ENCODE measurements at places on chromosomes 16 and 17.
A peak's percentile ranks its signal among the peaks of the same experiment; 100 is the strongest.

DNA sequence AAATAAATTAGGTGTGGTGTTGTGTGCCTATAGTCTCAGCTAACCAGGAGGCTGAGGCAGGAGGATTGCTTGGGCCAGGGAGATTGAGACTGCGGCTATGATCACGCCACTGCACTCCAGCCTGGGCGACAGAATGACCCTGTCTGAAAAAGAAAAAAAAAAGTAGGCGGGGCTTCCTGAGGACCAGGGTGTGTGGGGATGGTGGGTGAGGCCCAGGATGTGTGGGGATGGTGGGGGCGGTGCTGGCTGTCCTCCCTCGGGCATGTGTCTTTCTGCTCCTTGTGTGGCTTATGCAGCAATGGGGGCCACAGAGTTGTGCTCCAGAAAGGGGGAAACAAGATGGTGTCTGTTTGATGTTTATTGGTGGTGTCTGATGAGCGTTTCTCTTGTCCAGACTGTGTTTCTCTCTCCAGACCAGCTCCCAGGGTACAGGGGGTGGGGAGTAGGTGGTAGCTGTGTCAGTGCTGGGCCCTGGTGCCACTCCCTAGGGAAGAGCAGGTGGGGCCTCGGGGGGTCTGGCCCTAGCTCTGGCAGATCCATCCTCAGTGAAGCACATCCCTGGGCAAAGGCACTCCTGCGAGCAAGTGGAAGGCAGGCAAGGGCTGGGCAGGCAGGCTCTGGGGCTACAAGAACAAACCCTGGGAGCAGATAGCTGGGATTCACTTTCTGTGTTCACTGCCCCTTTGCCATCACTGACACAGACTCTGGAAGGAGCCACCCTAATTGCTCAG, 2.3 kb downstream of the LCAT start:
- no peak for DNase-seq

DNA sequence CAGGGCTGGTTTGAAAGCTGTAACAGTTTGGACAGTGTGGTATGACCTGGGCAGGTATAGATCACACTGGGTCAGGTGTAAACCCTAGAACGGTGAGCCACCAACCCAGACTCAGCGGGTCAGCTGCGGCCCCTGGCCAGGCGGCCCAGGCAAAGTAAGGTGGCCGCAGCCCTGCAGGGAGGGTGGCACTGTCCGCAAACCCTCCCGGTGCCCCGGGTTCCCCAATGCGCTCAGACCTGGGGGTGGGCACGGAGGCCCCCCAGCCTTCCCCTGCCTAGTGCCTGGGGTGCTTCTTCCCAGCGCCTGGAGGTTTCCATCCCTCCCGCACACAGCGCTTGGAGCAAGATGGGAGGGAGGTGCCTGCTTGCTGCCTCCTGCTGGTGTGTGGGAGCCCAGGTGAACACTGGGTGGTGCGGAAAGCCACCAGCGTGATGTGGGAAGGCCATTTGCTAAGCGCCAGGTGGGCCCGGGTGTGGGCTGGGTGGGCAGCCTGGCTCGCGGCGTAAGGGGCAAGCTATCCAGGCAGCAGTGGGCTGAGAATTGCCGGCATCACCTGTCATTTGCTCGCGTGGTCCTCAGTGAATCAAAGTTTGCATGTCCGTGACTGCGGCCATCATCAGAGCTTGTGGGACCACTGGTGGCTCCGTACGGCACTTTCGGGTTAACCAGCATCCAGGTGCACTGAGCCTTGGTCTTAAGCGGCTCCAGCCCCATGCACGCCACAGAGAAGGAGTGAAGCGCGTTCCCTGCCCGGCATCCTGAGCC, 47.3 kb upstream of the GNG13 start:
- no peak for DNase-seq

DNA sequence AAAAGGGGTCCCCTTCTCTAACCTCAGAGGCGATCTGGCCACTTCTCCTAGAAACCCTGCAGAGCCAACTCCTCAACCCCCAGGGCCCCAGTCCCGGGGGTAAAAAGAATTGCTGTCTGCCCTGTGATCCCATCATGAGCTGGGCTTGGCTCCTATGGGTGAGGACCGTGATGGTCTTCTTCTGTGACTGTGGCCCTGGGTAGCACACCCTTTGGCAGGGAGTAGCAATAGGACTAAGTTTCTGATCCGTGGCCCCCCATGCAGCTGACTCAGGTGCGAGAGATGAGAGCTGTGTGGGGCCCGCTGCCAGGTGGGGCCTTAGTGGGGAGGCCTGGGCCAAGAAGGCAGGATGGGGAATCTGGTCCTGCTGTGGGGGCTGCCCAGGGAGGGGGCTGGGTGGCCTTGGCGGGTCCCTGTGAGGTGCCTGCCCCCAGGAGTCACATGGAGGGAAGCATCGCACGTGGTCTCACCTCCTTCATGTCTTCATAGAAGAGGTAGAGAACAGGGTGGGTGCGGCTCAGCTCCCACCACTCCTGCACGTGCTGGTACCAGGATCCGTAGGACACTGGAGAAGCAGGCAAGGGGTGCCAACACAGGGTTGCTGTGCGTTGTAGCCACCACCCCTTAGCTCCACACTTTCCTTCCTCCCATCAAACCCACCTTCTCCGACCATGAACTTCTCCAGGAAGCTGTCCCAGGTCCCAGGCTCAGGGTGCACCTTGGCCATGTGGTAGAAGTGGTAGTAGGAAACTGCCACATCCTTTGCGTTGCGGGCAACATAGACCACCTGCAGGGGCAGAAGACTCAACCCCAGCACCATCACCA, 3.3 kb downstream of the SULT1A1 start:
- DNase-seq: no peak

GRCh38 chr17:78883089-78883532, 19.9 kb downstream of the CEP295NL start:
- DNase-seq: peak; percentile 87

DNA sequence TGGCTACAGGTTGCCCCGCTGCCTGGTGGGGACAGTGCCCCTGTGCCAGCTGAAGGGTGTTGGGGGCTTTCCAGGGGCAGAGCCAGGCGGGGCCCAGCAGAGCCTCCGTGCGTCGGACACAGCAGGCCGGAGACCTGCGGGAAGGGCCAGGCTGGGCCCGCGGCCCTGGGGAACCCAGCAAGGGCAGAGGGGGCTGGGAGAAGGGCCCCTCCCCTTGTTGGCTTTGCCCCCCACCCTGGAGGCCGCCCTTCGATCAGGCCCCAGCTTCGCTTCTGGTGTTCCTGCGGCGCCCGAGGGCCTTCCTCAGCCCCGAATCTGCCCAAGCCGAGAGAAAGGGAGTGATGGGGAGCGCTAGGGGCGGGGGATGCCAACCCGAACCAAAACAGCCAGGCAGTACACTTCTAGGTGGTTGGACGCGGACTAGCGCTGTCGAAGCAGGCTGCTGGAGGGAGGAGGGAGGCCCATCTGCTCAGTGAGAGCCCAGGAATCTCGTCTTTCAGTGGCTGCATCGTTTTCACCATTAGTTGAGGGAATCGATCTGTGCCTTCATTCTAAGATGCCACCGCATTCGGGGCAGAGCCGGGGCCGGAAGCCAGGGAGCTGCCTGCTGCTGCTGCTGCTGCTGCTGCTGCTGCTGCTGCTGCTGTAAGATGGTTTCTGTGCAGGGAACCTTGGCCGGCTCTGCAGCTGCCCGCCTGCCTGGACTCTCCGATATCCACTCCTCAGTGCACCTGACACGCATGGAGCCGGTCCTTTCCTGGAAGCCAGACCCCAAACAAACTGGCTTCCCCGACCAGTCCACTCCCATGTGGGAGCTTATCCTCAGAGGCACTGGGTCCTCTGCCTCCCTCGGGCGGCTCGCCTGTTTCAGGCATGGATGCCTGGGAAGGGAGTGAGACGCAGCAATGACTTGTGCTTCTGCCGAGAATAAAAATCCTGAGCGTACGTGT, 1.7 kb downstream of the JPH3 start:
- no peak for DNase-seq

GRCh38 chr17:1611715-1612114, 16.9 kb downstream of the SLC43A2 start:
- DNase-seq: no peak

- DNase-seq: no peak
Observed at GRCh38 chr16:87441886-87442580, 49.9 kb downstream of the MAP1LC3B start.

GRCh38 chr16:35754391-35755369, 2295.3 kb downstream of the TP53TG3F start:
- no peak for DNase-seq

- DNase-seq: no peak
Observed at GRCh38 chr17:30368912-30369720, 9.6 kb upstream of the CPD start.

GRCh38 chr17:72763981-72764380, 328.5 kb downstream of the SLC39A11 start:
- DNase-seq: no peak

DNA sequence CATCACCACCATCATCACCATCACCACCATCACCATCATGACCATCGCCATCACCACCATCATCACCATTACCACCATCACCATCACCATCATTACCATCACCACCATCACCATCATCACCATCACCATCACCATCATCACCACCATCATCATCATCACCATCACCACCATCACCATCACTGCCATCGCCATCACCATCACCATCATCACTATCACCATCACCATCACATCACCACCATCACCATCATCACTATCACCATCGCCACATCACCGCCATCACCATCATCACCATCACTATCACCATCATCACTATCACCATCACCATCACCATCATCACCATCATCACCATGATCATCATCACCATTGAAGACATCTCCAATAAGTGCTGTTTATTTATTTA, 16.8 kb upstream of the MED9 start:
- no peak for DNase-seq

DNA sequence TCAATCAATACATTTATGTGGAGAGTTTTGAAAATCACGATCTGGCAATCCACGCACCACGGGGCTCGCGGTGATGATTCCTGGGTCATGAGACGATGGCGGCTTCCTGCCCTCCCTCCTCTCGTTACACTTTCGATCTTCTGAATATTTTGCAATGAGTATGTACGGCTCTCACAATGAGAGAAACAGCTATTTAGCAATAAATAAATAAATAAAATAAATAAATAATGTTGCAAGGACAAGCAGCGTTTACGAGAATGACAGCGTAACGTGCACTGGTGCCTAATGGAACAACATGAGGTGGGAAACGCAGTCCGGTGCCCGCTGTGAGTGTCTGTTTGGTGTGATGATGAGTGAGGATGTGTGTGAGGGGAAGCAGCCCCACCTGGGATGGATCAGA, 46.7 kb upstream of the JPH3 start:
- no peak for DNase-seq

GRCh38 chr17:418421-418751, 65.8 kb upstream of the RPH3AL start:
- DNase-seq: no peak

- DNase-seq: no peak
Observed at GRCh38 chr17:41773731-41774193, 12.7 kb downstream of the JUP start.

- DNase-seq: no peak
Observed at GRCh38 chr17:68579194-68579927, 21.8 kb downstream of the FAM20A start.

- DNase-seq: no peak
Observed at GRCh38 chr17:3729881-3730280, 6.2 kb downstream of the HASPIN start.

DNA sequence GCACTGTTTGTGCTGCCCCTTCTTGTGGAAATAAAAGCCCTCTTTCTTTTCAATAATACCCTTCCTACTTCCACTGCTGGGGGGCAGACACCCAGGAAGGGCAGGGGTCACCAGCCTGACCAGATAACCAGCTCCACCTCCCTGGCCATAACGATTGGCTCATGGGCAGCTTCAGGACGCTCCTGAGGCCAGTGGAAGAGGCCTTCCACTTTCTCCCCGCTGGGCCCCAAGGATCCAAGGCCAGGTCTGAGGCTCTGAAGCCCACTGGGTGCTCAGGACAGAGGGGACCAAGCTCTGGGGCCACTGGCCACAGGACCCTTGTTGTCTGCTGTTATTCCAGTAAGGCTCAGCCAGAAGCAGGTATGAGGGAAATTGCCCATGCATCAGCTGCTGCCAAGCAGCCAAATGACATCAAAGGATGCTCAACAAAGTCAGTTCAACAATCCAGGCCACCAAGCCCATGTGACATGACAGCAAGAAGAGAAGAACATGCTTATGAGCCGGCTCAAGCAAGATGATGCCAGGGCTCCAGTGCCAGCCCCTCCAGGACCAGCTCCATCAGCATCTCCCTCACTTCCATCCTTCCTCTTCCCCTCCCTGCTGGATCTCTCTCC, 238.8 kb downstream of the ZNF423 start:
- no peak for DNase-seq

DNA sequence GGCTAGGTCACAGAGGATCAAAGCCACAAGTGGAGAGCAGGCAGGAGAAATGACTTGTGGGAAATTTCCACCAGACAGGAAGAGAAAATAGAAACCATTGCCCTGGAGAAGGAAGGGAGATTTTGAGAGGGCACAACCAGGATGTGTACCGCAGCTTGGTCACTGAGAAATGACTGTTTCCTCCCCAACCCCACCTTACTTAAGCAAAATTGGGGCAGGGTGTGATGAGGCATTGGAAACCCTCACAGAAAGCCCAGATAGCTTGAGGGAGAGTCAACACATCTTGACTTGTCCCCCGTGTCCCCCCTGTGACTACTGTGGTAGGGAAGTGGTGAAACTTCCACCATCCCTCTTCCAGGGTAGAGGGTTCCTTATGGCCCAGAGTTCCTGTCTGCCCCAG, 113.5 kb upstream of the FAM20A start:
- no peak for DNase-seq

DNA sequence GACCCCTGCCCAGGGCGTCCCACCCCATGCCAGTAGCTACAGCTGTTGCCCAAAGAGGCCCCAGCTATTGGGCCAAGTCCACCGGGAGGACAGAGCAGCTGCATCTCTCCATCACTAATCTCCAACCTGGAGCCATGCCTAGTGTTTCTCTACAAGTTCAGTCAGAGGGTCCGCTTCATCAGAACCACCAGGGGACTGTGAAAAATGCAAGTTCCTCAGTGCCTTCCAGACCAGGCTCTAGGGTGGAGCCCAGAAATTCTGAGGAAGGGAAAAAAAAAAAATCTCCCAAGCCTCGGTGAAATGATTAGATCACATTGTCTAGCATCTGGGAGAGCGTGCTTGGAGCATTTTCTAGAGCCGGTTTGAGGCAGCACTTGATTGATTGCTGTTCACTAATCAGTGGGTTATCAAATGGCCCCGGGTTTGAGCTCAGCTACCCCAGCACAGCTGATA, 22.4 kb upstream of the HERPUD1 start:
- DNase-seq: no peak
